ENCODE measurements at places on chromosomes 4 and X.

GRCh38 chr4:181443021-181443420, 800.2 kb upstream of the TENM3 start:
- no peak for DNase-seq

GRCh38 chrX:128754130-128754529, 701.9 kb upstream of the ACTRT1 start:
- DNase-seq = no peak

- DNase-seq = no peak
Measured at GRCh38 chr4:106423791-106424190, 55.2 kb upstream of the GIMD1 start.

DNA sequence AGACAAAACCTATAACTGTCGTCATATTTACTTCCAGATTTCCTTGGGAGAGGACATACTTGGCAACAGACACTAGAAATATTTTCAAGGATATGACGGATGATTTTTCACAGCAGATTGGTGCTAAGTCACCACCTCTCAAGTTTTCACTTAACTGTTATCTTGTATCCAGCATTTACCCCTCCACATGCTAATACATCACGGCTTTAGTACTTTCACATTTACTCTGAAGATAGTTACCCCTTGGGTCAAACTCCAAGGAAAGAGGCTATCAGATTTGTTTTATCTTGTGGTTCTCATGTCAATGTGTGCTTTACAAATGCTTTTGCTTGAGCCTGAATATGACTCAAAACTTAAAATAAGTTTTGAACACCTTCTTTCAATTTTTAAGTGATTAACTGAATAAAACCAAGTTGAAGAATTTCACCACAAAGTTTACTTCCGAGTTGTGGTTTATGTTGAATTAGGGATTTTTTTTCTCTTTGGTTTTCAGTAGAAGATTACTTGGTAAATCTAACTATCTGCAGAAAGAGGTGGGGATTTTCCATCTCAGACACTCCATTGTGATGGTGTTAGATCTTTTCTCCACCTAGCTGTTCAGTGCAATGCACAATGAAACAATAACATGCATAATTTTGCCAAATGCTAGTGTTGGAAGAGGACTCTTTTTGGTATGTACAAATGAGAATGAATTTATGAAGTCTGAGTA, 75.4 kb upstream of the FAT1 start:
- DNase-seq = no peak

GRCh38 chrX:33923262-33923661, 208.9 kb downstream of the FAM47A start:
- DNase-seq = no peak

- DNase-seq = no peak
Measured at GRCh38 chr4:40264497-40264896, 67.7 kb downstream of the RHOH start.

- no peak for DNase-seq
Measured at GRCh38 chr4:179352221-179352620, 1910.0 kb upstream of the AGA start.

DNA sequence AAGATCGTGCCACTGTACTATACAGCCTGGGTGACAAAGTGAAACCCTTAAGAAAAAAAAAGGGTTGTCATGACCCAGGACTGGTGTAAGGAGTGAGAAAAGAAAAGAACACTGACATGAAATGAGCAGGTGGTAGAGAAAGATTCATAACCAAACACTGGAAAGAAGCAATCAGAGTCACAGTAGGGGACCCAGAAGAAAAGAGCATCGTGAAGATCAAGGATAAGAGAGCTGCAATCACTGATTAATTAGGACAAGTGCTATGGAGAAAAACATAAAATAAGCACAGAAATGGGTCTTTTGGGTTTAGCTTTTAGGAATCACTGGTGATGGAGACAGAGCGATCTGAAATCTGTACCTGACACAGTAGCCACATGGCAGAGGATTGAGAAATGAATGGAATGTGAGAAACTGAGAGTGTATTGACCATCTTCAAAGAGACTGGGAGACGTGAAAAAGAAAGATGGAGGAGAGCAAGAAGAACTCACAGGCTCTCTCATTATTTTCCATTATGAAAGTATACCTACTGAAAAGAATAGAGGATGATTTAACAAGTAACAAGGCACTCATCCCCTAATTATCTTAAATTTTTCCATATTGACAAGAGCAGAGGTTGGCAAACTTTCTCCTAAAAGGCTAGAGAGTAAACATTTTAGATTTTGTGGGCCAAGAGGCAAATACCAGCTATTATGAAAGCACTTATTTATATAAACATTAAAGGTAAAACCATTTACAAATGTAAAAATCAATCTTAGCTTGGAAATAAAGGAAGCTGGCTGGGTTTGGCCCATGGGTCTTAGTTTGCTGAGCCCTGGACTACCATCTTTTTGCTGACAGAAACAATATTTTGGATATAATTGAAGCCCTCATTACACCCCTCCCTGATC, 7.3 kb downstream of the TMEM154 start:
- no peak for DNase-seq

- no peak for DNase-seq
Measured at GRCh38 chrX:146241902-146242301, 424.3 kb downstream of the SLITRK2 start.

GRCh38 chr4:74335341-74336021, 27.2 kb downstream of the EPGN start:
- DNase-seq = no peak

GRCh38 chr4:181601103-181601502, 642.1 kb upstream of the TENM3 start:
- no peak for DNase-seq

- peak; percentile 20 for DNase-seq
Measured at GRCh38 chrX:74449322-74449936, 28.1 kb downstream of the SLC16A2 start.

DNA sequence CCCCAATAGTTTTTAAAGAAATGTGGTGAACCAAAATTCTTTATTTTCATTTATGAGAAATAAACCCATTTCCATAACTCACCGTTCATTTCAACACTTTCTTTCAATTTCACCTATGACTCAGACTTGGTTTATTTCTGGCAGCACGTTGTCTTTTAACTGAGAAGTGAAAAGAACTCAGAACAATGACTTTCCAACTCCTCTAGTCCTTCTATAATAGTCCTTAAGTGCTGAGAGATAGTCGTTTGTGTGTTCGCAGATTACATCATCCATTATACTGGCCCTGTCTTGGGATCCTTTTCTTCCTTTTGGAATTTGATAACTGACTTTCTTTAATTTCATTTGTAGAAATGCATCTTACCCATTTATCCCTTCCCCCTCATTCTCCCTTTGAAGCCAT, 113.6 kb downstream of the GLUD2 start:
- no peak for DNase-seq

- no peak for DNase-seq
Measured at GRCh38 chr4:184406958-184407391, 67.4 kb downstream of the IRF2 start.

DNA sequence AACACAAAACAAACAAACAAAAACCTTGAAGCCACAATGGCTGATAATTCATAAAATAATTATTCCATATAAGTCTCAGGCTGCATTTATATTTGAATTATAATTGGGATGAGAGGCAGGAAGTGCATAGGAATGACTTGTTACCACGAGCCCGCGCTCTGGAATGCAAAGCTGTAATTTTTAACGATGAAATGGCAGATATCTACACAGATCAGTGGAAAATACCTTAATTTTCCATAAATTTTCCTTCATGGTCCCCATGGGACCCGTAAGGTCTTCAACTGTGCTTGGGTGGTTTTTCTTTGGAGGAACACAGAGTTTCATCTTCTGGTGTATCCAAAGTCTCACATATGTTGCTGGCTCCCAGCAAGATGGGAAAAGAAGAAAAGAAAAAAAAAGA, 226.8 kb downstream of the SHOX start:
- no peak for DNase-seq

DNA sequence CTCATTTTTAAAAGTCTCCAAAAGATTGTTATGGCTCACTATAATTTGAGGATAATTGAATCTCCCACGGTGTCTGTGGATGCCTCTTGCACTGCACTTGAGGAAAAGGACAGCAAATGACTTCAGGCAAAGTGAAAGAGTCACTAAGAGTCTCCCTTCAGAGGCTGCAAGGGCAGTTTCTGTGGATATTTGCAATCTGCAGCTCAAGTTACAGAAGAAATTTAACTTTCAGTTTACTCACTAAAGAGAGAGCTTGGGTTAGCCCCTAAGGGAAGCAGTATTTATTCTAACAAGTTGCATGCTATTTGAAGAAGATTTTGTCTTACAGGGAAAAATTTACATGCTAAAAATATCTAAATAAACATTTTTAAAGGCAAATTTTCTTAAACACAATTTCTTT, 912.0 kb upstream of the TENM3 start:
- DNase-seq = no peak

DNA sequence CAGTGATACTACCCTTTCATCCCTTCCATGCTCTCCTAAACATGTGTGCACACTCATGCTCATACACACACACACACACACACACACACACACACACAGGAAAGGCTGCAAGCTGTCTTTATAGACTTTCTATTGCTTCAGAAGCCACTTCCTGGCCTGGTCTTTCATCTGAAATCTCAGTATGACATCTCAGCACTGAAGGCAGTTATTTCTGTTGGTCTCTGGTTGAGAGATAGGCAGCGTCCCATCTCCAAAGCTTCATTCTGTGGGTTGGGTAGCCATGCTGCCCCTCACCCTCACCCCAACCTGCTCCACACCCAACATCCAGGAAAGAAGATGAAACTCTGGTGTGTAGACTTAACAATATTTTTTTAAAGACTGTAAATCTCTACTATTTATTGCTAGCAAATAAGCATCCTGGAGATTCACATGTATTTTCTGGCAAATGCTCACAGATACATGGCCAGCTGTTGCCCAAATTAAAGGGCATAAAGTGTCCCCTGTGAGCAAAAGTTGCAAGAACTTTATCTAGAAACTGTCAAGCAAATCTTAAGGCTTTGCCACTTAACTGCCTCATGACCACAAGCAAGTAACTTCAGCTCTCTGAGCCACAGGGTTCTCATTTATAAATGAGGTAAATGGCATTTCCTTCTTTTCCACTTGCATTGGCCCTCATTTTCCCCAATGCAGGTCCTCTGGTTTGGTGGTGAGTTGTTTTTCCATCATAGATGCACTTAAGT, 189.8 kb upstream of the AFF2 start:
- peak; percentile 64 for DNase-seq

- DNase-seq = no peak
Measured at GRCh38 chr4:162117051-162117450, 46.7 kb downstream of the FSTL5 start.

DNA sequence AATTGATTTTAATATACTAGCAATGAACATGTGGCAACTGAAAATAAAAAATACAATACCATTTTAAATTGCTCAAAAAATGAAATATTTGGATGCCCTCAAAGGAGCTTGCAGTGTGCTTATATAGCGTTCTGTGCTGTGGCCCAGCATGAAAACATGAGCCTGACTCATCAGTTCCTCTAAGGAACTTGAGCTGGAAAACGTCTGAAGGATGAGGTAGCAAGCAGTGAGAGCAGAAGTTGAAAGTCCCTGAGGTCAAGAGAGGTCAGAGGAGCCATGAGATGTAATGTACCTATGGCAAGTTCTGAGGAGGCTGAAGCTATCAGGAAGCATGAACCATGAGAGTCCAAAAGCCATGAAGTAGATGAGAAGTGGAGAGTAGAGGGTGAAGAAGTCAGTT, 59.7 kb downstream of the HMGB3 start:
- no peak for DNase-seq

DNA sequence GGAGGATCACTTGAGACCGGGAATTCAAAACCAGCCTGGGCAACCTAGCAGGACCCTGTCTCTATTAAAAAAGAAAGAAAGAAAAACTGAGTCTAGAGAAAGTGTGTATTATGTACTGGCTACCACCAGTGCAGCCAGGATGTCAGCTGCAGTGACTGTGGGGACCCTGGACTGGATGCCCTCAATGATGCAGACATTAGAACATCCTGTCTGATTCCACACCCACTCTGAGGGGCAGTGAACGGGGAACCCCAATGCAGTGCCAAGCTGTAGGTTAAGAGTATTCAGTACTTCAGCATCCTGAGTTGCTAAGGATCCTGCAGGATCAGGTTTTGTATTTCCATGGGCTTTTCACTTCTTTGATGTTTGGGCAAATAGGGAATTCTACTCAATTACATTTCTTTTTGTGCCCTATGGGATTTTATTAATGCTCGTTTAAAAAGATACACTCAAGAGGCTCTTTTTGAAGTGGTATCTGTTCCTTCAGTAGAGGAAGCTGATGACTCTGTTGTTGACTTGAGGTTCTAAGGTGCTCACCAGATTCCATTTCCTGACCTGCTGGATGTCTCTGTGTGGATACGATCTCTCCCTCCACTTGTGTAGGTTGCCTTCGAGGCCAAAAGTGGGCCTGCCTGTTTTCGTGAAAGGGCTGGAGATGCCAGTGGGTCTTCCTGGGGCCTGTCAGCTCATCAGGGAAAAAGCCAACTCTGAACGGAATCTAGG, 85.9 kb upstream of the CLCN4 start:
- no peak for DNase-seq

DNA sequence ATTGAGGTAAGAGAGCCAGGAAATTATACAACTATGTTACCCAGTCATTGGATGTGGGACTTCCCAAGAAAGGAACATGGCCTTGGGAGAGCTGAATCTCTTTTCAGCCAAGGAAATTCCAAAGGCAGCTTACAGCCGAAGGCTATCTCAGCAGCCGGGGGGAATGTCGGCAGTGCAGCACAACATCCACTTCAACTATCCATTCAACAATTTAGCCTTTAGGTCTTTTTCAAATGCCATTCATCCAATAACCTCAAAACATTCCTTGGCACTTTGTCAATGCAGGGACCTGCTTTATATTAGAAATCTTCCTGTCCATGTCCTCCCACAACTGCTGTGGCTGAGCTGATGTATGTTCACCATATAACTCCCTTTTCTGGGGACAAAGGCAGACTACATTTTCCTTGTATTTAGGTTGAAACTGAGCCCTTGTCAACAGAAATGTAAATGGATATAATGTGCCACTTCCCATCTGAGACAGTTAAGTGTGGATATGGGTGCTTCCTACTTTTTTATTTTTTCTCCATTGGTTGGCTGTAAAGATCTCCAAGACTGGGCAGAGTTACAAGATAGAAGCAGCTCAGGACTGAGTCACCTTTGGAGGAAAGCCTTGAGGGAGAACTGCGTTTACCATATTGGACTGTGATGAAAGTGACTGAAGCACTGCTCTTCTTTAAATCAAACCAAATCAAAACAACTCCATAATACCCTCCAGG, 94.8 kb downstream of the GPRIN3 start:
- no peak for DNase-seq

DNA sequence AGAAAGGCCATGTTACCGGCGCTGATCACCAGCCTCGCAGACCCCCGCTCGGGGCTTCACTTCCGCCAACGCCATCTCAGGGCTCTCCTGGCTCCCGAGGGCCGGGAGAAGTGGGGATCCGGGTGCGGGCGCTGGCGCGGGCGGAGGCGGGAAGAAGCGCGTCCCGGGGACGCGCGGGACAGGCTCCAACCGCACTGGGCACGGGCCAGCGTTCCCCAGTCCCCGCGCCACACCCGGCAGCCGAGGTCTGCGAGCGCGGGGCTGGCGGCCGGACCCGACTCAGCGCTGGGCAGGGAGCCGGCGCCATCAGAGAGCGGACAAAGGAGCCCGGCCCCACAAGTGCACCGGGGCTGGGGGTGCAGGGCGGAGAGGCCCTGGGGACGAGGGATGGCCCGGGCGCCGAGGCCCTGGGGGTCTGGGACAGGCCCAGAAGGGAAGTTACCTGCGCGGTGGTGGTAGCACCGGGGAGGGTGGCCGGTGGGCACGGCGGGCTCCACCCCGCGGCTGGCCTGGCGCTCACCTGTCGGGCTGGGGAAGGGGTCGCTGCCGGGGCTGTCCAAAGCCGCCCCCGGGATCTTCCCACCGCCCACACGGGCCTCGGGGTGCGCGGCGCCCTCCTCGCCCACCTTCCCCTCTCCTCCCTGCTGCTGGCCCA, 449 bp downstream of the CTPS2 start:
- DNase-seq = no peak
